Panc1 (cell line): ENCODE measurements at places on chromosomes 11 and 22.

DNA sequence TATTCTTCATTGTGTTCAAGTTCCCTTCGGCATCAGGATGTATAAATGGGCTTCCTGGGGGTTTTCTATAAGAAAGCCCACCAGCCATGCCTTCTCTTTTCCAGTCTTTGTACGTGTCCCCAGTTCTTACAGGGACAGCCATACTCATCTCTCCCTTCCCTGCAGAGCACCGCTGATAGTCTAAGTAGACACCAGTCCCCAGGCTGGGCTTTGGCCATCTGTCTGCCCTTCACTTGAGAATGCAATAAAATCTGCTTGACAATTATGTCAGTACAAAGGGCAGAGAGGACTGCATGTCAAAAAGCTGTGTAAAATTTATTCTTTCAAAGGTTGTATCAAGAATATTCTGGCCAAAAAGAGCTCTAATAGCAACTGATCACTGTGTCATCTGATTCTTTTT is 27.3 kb downstream of the NTM start:
- no peak for DNase-seq

DNA sequence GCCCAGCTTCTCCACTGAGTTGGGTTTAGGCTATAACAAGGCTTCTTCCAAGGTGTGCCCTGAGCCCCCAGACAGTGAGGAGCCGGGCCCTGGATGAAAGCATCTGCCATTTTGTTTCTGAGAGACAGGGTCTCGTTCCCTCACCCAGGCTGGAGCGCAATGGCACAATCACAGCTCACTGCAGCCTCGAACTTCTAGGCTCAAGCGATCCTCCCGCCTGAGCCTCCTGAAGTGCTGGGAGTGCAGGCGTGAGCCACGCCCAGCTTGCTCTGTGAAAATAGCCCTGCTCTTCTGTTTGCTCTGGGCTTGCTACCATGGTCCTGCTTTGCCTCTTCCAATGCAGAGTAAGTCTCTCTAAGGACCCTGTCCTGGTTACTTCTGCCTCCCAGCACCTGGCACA is 6.7 kb downstream of the DENND6B start:
- no peak for DNase-seq

DNA sequence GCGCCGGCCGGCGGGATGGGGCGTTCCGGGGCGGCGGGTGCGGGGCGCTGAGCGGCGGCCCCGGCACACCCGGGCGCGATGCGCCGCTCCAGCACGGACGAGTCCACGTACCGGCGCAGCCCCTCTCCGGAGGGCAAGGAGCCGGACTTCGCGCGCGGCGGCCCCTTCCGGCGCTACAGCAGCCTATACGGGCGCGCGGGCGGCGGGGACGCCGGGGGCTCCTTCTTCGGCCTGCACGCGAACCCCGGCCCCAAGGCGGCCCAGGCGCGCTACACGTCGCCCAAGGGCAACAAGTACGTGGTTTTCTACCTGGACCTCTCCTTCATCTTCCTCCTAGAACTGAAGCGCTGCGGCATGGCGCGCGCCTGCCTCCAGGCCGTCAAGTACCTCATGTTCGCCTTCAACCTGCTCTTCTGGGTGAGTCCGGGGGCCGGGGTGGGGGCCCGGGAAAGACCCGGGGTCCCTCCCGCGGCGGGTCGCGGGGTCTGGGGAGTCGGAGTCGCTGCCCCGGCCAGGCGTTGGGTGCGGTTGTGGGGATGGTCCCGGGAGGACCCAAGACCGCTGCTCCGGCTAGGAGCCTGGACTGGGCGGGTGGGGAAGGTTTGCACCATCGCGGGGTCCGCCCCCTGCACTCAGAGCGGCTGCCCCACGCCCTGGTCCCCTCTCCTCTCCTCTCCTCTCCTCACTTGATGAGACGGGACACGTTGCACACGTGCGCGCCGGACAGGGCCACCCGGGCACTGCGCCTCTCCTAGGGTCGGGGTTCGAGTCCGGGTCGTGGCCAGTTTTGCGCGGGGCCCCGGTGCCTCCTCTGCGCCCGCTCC is 7.5 kb downstream of the TSPAN4 start:
- no peak for DNase-seq

DNA sequence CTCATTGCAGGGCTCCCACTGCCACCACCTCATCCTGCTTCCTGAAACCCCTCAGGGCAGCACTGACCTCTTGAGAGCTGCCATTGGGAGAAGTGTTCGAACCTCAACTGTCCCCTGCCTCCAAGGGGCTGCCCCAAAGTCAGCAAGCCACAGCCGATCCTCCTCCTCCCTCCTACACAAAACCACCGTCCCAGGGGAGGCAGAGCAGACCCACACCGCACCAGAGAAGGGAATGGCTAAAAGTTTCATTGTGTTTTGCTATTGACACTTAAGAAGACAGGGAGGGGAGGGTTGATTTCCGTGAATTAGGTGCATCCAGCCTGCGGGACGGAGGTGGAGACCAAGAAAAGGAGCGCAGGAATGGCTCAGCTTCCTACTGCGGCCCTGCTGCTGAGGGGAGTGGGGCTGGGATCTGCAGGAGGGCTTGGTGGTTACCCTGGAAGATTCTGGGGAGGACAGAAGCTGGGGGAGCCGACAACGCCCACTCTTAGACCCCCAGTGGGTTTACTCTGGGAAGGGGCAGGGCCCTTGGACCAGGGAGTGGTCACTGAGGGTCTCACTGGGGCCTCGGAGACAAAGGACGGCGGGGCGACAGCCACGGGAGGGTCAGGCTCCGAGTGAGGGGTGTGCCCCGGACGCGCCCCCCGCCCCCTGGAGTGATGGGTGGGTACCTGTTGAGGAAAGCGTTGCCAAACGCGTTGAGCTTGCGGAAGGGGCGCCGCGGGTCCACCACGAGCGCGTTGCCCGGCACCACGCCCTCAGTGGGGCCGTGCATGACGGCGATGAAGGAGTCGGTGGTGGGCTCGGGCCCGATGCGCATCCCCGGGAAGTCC is 815 bp downstream of the EHD1 start:
- DNase-seq, result no peak

GRCh38 chr22:41603873-41604332 is 14.3 kb upstream of the PMM1 start:
- DNase-seq, result no peak

- no peak for DNase-seq
These were observed 2.4 kb downstream of the GNB1L start for GRCh38 chr22:19852177-19852781.

- no peak for DNase-seq
These were observed 146.7 kb downstream of the CTTN start for GRCh38 chr11:70544774-70545609.

DNA sequence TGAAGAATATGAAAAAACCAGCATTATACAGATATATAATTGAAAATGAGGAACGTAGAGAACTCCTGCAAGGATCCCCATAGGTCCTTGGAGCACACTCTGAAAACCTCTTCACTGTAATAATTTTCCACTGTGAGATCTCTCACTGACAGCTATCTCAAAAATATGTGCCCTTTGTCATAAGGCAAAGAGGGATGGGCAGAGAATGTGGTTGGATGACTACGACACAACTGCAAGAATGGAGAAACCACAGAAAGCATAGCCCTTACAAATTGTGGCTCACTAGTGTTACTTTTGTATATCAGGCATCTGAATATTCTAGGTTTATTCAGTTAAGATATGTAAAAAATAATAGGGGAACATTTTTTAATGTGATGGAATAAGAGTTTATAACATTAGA is 7.9 kb upstream of the CTSC start:
- DNase-seq, result no peak

DNA sequence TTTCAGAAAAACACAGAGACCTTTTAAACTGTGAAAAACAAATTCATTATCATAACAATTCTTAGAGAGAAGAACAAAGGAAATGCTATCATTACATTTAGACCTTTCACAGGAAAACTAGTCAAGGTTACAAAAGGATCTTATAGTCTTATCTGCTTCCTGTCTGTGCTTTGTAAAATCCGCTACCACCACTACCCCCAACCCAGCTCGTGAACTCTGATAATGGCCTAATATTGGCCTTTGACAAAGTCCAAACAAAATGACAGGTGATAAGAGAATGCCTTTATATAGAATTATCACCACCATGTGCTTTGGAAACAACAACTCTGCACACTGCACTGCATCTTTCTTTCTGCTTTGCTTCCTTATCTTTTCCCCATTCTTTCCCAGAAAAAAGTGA is 272.5 kb downstream of the SBF2 start:
- DNase-seq, result no peak

- no peak for DNase-seq
These were observed 167.8 kb downstream of the C11orf91 start for GRCh38 chr11:33532720-33533385.

- no peak for DNase-seq
These were observed 63.0 kb downstream of the PPFIBP2 start for GRCh38 chr11:7576726-7577290.

- no peak for DNase-seq
These were observed 29.8 kb downstream of the MICAL3 start for GRCh38 chr22:17994424-17995108.

GRCh38 chr11:25862159-25862558 is 469.8 kb upstream of the ANO3 start:
- DNase-seq, result no peak

DNA sequence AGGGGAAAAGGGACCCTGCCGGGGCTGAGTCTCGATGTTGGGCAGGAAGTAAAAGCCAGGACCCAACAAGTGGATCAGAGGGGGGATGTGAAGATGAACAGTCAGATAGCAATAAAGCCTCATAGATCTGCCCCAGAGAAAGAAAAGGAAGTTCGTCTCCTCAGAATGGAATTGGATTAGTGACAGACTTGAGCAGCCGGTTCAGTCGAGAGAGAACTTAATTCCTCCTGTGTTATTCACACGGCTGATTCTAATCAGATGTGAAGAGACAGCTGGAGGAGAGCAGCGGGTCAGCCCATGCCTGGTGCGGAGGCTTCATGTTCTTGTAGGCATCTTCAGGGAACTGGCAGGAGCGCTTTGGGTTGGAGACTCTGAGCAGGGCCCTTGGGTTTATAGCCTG is 29.3 kb upstream of the CABP7 start:
- DNase-seq, result no peak

DNA sequence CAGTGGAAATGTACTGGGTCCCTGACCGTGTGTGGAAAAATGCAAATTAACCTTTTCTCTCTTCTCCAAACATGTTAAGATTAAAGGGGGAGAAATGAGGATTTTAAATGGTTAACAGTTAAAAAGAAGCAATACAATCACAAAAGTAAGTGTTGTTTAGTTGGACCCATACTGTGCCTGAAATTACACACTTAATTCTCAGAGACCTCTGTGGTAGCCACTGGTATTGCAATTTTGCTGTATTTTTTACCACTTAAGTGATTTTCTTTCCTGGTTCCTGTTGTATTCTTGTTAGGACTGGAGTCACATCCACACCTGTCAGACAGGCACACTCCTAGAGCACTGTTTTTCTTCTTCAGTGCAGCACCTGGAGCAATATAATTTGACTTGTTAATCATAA is 179.6 kb upstream of the PDGFD start:
- no peak for DNase-seq

DNA sequence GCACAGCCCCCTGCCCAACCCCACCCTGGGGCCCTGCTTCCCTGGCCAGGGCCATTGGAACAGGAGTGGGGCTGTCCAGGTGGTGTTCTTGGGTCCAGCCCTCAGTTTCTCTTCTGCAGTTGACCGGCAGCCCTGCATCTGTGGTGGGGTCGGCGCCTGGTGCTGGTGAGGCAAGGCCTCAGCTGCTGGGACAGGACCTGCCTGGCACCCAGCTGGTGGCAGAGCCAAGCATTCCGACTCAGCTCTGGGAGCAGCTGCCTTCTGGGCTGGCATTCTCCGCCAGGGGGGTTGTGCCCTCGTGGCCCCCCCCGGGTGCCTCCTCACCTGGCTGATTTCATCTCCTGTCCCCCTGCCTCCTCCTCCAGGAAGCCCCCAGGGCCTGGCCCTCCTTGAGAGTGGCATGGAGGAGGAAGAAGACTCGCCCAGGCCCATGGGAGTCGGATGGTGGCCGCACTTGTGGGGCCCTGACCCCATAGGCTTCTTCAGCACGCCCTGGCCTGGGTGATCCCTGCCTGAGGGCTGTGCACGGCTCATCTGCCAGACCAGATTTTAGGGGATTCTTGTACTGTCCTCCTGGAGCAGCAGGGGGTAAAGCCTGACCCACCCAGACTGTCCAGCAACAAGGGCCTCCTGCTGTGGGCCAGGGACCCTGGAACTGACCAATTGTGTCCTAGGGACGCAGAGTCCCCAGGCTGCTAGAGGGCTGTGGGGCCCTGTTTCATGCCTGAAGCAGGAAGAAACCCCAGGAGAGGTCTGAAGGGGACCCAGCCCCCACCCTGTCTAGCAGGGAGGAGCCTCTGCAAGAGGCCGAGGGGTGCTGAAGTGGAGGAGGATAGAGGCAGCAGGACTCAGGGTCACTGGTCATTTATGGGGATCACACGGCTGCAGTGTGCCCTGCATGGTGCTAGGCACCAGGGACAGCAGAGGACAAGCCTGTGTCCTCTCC is 11.6 kb downstream of the CD81 start:
- DNase-seq, result no peak

DNA sequence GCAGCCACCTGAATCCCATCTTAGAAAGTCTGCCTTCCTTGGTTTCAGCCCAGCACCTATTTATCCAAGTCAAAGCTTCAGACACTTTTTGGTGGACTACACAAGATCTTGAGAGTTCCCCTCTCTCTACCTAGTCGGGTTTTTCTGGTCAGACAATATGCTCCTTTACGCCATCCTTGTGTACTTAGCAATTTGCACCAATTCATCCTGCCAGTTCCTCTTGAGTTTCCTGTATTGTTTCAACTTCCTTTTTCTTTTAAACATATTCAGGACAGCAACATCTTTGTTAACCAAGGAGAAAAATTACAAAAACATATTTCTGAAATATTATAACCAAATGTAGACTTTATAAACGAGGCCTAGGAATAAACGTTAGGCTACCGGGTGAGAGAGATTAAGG is 368.2 kb upstream of the CADM1 start:
- no peak for DNase-seq
